Activated T-helper 1 cell treated with Interleukin-2 at 50 U/mL for 16 hours (primary cell): ENCODE measurements at places on chromosomes 11 and 22.
A peak's percentile ranks its signal among the peaks of the same experiment; 100 is the strongest.

GRCh38 chr11:65439331-65440181 lies 17.0 kb downstream of the NEAT1 start:
- no peak for DNase-seq

GRCh38 chr11:28107191-28107749 lies 686 bp downstream of the KIF18A start:
- DNase-seq: no peak

- DNase-seq: no peak
These were observed 22.5 kb downstream of the TAB1 start for GRCh38 chr22:39422101-39422500.

GRCh38 chr11:103871923-103872551 lies 164.4 kb upstream of the DDI1 start:
- no peak for DNase-seq

DNA sequence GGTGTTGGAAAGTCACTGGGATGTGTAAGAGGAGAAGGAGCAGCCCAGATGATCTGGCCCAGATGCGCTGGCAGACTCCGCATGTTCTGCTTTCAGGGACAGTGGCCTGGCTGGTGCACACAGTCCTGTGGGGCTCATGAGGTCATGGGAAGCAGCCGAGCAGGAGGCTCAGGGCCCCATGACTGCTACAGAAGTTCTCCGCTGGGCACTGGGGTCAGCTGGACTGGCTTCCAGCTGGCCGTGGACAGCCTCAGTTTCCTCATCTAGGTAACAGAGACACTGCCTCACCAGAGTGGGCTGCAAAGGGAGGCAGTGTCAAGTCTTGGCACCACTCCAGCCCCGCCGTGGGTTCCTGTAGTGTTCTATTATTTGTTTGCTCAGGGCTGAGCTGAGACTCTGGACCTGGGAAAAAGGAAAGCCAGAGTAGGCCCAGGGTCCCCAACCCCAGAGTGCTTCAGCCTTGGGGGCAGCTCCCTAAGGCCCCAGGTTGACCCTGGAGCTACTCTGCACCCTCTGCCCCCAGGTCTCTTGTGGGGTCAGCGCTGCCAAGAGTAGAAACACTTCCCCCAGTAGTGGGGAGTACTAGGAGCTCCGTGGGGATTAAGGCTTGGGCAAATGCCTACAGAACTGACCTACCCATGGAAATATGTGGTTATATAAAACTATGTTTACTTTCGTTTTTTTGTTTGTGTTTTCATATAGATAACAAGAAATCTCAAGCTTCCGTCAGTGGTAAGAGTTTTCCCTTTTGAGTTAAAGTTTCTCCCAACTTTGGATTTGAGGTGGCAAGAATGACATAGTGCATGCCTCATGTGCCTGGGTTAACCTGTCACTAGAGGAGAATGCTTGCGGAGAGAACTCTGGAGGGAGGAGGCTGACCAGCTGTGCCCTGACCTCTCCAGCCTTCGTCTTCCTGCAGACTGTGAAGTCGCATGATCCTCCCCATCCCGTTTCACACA lies 45.3 kb downstream of the MED15 start:
- DNase-seq: no peak

- DNase-seq: no peak
These were observed 21.7 kb downstream of the SLC25A17 start for GRCh38 chr22:40797427-40797826.

DNA sequence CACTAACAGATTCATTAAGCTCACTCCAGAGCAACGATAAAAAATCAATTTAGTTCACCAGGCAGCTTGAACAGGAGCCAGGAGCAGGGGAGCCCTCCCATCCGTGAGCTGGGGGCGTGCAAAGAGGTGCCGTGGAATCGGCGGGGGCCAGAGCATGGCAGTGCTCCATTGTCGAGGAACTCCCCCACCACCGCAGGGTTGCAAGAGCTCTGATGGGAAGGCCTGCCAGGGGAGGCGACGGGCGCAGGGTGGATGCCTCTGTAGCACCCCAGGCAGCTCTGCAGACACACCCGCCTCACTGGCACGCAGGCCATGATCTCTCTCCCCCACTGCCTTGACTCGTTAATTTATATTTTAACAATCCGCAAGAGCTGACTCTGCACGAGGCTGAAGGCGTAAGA lies 433.2 kb downstream of the MIAT start:
- no peak for DNase-seq

GRCh38 chr11:37109286-37109585 lies 511.2 kb upstream of the RAG2 start:
- DNase-seq: no peak

DNA sequence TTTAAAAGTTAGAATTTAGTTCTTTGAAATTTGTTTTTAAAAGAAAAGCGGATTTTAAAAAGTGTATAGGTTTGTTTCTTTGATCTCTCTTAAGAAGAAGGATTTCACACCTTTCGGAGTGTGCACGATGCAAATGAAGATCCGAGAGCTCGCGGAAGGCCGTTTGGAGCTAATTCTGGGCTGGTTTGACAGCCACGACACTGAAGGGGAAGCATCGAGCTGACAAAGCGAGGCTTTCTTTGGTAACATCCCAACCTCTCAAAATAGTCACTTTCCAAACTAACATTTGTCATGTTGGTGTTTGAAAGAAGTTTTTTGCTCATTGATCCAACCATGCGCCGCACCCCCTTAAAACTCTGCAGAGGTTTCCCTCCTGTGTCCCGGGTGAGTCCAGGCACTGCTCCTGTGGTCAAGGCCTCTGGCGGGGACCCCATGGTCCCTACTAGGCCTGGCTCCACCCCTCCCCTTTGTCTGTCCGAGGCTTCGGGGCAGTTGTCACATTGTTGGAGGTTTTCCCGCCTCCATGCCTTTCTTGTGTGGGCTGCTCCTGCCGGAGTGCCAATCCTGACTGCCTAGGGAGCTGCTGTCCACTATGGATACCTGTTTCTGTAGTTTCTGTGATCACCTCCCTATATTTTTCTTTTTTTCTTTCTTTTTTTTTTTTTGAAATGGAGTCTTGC lies 39.7 kb downstream of the MPPED1 start:
- no peak for DNase-seq

DNA sequence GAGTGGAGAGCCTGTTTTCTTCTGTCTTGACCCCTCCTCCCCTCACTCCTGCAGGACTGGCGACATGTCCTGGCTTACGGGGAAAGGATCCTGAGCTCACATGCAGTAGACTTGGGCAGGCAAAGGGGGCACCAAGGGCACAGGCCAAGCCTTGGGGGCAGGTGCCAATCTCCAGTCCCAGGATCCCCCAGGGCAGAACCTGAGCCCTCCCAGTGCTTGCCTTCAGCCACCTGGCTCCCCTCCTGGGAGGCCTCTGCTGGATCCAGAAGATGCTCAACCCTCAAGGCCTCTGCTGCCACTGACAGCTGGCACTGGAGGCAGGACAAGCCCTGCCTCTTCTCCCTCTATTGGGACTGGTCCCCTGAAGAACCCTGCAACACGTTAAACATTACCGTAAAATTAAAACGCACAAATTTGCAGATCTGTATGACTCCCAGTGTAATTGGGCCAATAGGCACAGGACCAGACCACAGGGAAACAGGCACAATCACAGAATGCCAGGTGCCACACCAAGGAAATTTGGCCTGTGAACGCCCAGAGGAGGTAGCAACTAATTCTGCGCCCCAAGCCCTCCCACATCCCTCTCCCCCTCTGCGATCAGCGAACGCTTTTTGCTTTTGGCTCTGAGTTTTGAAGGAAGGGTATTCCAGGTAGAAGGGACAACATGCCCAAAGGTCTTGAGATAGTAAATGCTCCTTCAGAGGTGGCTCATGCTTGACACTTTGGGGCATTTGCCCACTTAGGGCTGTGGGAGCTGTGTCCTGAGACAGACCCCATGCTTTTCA lies 967 bp upstream of the LZTR1 start:
- no peak for DNase-seq

DNA sequence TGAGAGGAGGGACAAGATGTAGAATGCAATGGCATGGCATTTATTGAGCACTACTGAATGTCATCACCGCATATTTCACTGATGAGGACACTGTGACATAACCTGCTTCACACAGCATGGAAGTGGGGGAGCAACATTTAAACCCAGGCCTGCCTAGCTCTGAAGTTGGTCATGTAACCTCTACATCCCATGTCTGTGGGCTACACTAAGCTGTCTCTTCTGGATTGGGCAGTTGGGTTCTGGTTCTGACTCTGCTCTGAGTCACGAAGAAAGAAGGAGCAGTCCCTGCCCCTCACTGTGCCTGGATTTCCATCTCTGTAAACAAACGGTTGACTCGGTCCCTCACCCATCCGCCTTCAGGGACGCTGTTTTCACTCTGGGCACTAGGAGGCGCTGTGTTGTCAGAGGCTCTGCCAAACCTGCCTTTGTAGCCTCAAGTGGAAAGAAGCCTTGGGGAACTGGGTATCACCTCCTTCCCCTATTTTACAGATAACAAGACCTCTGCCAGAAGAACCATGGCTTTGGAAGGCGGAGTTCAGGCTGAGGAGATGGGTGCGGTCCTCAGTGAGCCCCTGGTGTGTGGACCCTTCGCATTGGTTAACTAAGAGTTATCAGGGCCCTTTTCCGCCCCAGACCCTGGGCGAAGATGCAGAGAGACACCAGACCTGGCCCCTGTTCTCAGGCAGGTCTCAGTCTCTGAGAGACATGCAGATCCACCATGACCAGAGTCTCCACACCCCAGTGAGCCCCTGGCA lies 12.7 kb upstream of the ARHGEF17 start:
- DNase-seq: peak; percentile 50

GRCh38 chr11:126307706-126308105 lies 3.8 kb downstream of the DCPS start:
- DNase-seq: no peak

- DNase-seq: no peak
These were observed 28.9 kb upstream of the ISX start for GRCh38 chr22:35037089-35037488.

DNA sequence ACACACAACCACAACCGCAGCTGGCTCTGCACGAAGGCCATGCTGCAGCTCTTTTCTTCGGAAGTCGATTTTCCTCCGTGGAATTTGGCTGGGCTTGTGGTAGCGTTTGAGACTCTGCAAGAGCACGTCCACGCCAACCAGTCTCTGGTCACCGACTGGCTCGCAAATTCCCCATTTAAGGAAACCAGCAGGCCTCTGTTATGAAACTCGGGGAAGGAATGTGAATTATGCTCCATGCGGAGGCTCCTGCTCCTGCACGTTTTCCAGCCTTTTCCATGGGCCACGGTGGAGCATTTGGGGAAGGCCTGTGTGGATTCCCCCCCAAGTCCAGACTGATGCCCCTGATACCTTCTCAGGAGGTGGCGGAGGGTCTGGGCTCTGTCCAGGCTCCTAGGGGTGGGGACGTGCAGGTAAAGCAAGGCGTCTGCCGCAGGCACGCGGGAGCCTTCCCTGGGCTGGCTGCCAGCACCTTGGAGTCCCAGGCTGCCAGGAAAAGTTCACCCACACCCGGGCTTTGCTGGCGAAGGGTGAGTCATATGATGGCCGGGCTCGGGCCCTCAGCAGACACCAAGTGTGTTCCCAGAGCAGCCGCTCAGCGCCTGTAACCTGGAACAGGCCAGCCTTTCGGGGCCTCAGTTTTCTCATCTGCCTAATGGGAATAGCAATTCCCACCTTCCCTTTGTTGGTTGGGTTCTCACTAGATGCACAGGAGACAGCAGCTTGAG lies 41.9 kb downstream of the LRP5 start:
- DNase-seq: no peak

GRCh38 chr11:75563978-75564552 lies 2.0 kb downstream of the SERPINH1 start:
- DNase-seq: no peak

- no peak for DNase-seq
These were observed 1.7 kb upstream of the TYMP start for GRCh38 chr22:50531546-50531961.

GRCh38 chr11:104060820-104061219 lies 24.4 kb downstream of the DDI1 start:
- DNase-seq: no peak

DNA sequence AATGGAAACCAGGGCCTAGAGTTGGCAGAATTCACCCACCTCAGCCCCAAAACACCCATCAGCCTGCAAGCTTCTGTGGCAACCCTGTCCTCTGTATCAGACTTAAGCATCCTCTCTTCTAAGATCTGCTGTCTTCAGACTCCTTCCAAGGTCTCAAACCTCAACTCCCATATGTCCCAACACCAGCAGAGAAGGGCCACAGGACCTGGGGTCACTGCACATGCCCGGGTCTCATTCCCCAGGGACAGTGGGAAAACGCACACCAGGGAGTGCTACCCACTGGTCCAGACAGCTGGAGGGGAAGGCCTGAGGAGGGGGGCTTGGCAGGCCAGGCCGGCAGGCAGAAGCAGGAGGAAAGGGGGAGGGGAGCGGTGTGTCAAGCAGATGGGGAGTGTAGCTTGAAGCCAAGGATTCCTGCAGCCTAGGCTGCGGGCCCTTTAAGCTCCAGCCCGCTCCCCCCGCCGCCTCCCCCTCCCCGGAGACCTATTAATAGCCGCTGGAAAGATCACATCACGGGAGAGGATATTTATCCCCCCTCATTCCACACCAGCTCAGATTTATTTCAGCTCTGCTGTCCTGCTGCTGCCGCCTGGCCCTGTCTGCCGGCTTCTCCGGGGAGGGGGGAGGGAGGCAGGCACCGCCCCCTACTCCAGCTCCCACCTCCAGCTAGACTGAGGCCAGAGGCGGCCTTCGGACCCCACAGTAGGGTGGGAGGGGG lies 16.7 kb downstream of the BCL9L start:
- DNase-seq: no peak

DNA sequence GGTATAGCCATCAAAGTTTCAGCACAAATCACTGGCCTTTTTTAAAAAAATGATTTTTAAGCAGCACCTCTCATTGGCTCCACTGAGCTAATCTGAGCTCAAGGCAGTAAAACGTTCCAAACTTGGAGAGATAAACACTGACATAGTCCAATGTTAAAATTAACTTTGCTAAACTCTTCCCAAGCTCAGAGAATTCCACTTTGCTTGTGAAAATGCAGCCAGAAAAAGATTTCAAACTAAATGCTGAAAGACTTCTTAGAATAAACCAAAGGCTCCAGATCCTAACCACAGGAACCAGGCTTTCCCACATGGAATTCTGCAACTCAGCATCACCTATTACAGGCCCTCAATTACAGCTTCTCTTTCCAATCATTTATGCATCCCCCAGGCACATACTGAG lies 84.7 kb upstream of the GDPD4 start:
- no peak for DNase-seq

DNA sequence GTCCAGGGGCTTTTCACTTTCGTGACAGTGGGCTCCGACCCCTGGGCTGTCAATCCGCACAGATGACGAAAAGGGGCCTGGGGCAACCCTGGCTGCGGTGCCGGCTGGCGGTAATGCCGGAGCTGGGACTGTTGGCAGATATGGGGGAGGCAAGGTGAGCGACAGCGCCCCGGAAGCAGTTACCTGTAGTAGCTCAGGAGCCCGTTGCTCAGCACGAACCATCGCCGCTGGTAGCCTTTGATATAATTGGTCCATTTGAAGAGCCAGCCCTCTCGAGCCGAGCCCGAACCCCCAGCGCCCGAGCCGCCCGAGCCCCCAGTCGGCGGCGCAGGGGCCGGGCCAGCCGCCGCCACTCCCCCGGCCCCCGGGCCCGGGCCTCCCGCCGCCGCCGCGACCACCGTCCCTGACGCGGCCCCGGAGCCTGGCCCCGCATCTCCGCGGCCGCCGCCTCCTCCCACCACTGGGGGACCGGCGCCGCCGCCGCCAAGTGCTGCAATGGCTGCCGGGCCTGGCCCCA lies 396 bp downstream of the OSBP start:
- peak; percentile 50 for DNase-seq

- no peak for DNase-seq
These were observed 764 bp upstream of the PACSIN3 start for GRCh38 chr11:47186700-47187695.

GRCh38 chr11:59778122-59778521 lies 22.9 kb downstream of the STX3 start:
- DNase-seq: no peak

GRCh38 chr22:38353142-38353629 lies 36.0 kb upstream of the CSNK1E start:
- DNase-seq: peak; percentile 57
